Stimulated activated CD4-positive, alpha-beta T cell treated with anti-CD3 and anti-CD28 coated beads, Interleukin-1b, Interleukin-23, amount 100 ng/mL, for 1 hour (primary cell): ENCODE measurements at places on chromosomes 5 and 9.

- DNase-seq: no peak
Observed at GRCh38 chr5:123116058-123116457, 27.0 kb downstream of the PRDM6 start.

DNA sequence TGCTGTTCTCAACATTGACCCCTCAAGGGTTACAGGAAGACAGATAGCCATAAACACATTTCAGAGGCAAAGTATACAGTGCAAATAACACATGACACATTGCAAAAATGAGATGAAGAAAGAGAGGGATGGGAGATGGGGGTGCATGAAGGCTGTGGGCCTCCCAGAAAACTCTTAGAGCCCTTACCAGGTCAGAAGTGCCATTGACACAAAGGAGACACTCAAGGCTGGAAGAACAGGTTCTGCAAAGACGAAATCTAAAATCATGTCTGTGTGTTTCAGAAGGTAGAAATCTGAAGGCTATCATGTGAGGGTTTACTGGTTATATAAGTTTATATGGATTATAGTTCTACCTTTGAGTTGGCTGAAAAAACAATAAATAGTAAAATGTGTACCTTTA is 318.8 kb downstream of the BNC2 start:
- no peak for DNase-seq

DNA sequence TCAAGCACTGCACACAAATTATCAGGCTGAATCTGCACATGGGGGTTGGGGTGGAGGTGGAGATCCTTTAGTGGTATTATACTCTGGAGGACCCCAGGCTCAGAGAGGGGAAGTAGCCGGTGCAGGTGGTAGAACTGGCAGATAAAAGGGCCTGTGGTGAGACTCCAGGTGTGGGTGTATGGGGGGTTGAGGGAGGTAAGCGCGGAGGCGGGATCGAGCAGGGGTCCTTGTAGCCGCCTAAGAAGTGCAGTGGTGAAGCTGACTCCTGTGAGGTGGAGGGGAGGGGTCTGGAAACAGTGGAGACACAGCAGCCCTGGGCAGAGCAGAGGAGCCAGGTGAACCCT is 841 bp downstream of the ACSL6 start:
- no peak for DNase-seq

- no peak for DNase-seq
Observed at GRCh38 chr5:30991462-30991861, 202.0 kb upstream of the CDH6 start.

DNA sequence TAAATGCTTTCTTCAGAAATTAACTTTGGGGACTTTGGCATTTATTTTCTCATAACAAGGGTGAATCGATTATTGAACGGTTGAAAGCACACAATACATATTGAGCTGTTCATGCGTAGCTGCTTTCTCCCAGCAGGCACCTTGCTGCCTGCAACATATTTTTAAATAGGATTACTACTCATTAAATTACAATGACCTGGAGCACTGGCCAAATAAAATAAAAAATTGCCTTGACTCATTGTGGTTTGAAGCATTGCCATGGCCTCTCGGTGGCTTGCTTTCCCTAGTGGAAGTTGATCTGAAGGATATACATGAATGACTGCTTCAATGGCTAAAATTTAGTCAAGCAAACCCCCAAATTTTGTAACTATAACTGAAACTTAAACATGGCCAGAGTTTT is 181.6 kb upstream of the NUDT12 start:
- DNase-seq: no peak

DNA sequence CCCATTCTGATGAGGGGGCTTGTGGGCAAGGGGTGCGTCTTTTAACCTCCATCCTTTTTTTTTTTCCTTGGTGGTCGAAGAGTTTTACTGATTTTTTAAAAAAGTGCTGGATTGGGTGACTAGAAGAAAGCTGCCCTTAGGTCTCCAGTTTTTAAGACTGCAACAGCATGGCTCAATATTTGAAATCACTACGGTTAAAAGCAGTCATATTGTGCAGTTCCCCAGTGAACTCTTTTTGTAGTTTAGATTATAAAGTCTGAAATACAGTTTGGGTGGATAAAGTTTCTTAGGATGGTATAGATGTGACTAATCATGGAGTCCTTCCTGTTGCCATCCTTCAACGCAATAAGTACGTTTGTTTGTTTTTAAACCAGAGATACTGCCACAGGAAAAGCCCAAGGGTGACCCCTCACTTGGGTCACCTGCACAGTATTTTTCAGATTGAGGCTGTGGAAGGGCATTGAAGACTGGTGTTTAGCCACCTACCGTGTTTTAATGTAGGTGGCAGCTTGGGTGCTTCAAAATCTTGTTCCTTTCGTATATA is 520 bp upstream of the DHFR start:
- no peak for DNase-seq

GRCh38 chr5:160333721-160334120 is 21.4 kb upstream of the CCNJL start:
- no peak for DNase-seq

DNA sequence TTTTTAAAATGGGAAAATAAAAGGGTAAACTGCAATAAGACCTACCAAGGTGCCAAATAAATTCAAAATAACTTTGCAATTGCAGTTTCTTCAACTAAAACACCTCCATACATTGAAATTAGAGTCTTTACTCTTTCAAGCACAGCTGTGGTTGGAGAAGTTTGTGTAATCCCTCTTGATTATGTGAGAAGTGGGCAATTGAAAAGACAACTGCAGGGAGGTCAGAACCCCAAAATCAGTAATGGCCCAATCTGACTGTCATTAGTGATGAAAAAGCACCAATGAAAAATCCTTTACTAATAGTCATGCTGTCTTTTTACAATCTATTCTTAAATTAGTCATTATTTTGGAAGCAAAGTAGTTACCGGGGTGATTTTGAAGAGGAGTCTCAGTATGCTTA is 116.7 kb upstream of the RGMB start:
- DNase-seq: no peak

- no peak for DNase-seq
Observed at GRCh38 chr9:127898433-127899127, 823 bp downstream of the ST6GALNAC6 start.

DNA sequence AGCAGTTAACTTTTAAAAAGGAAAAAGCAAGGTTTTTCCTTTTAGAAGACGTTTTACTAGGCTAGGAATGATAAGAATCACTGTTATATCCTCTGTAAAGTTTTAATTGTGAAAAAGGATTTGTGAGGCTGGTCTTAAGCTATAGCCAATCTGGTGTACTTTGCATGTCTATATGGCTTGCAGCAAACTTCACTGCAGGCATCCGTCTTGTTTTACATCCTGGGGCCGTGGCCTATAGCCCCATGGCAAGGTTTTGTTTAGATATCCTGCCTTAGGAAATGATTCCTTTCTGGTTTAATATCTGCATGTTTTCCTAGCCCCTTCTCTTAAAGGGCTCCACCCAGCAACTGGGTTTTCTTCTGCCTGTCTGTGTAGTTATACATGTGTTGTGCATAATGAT is 272.8 kb downstream of the ICE1 start:
- no peak for DNase-seq

- DNase-seq: no peak
Observed at GRCh38 chr9:37215381-37215780, 95.0 kb downstream of the ZCCHC7 start.

- no peak for DNase-seq
Observed at GRCh38 chr5:138702166-138703077, 50.8 kb upstream of the CTNNA1 start.

DNA sequence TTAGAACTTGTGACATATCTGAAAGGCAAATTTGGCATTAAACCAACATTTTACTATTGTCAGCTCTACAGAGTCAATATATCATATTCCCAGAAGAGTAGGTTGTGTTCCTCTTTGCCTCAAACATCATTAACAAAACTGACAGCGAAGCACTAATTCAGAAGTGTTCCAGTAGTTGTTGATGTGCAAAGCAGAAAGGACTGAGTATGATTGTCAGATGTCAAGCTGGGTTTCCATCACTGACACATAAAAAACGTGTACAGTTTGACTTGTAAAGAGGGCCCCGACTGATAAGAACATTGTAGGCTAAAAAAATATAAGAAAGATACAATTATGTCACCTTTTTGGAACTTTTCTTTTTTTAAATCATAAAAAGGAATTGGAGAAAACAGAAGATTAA is 101.5 kb upstream of the ZNF608 start:
- DNase-seq: no peak

- no peak for DNase-seq
Observed at GRCh38 chr5:115423541-115423940, 121.0 kb downstream of the FEM1C start.

DNA sequence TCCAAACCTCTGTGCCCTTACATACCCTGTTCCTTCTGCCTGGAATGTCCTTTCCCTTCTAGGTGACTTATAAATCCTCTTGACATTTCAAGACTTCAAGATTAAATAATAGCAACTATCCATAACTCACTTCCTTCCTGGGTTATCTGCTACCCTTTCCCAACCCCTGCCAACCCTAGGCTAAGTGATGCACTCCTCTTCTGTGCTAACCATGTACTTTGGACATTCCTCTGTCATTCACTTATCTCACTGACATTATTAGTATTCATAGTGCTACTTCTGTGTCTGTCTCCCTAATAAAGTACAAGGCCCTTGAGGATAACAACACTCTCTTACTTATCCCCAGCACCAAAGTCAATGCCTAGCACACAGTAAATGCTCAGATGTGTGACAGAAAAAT is 307.1 kb downstream of the ENC1 start:
- no peak for DNase-seq

GRCh38 chr5:149770236-149770635 is 40.1 kb downstream of the PPARGC1B start:
- no peak for DNase-seq

DNA sequence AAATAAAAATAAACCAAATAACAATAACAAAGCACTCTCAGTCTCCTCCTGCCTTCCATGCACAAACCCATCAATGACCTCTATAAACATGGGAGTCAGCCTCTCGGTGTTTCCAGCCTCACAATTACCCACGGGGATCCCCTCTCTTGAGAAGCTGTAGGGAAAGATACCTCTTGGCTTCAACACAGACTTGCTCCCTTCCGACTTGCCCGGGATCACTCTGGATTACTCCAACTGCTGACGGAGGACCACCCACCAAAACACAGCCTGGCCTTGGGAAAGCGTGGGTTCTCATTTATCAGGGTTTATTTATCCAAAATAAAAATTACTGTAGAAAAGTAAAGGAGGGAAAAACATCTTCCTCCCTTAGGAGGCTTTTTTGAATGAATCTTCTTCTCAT is 11.5 kb upstream of the NKX2-5 start:
- DNase-seq: no peak

DNA sequence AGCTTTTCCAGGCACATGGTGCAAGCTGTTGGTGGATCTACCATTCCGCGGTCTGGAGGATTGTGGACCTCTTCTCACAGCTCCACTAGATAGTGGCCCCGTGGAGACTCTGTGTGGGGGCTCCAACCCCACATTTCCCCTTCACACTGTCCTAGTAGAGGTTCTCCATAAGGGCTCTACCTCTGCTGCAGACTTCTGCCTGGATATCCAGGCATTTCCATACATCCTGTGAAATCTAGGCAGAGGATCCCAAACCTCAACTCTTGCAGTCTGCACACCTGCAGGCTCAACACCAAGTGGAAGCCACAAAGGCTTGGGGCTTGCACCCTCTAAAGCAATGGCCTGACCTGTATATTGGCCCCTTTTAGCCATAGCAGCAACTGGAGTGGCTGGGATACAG is 283.4 kb upstream of the KLF4 start:
- no peak for DNase-seq

DNA sequence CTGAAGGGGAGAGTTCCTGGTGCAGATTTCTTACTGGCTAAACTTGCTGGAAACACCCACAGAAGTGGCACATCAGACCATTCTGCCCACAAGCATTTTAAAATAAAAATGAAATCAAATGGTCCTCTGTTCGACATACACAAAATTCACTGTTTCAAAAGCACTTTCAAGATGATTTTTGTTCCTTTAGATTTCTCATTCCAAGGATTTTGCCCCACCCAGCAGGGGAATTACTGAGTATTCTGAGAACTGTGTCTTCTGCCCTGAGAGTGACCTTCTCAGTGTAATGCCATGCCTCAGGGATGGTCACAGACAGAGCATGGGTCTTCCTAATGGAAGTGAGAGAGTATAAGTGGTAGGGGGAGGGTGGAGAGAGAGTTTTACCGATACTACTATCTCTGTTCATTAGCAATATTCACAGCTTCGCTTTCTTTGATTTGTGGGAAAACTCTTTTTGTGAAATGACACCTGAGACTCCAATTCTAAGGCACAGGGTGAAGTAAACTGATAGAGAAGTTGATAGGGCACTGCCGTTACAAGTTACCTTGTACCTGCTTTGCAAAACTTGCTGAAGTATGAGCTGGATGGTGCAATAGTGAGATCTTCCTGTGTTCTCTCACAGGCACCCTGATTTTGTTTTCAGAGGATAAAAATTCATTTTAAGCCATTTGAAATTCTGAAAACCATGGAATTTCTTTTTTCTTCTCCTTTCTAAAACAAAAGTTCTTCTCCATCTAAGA is 95.8 kb upstream of the CD180 start:
- no peak for DNase-seq

DNA sequence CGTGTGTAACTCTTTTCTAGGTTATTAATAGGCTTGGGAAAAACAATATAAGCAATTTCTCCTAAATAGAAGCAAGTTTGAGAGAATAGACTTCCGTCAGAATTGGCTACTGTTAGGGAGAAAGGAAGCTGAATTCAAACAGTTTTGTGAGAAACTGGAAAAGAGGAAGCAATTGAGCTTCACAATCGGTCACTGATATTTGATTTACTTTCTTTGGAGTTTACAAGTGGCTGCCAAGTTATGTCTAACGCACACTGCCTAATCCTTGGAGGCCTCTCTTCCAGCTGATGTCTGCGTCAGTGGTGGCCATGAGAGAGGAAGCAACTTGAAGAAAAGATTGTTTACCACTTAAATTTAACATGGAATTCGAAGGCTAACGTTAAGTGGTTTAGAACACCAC is 319.5 kb downstream of the ADGRV1 start:
- DNase-seq: no peak
